ENCODE measurements at places on chromosomes 16 and 17. TPM values are rescaled to one million over a fixed set of nuclear protein-coding genes. Genes with fewer than 3 reads are reported as not detected.

PRSS36 gene
- polyA plus RNA-seq = 0.49 TPM

ZP2 gene
- polyA plus RNA-seq = not detected

SDK2 gene
- 0.02 TPM for polyA plus RNA-seq

GPRC5B gene
- 1.1 TPM for polyA plus RNA-seq

ACSM3 gene
- 0.44 TPM for polyA plus RNA-seq

FOXO3B gene
- 3.9 TPM for polyA plus RNA-seq

ETV4 gene
- polyA plus RNA-seq = 27.3 TPM

UNKL gene
- 16.3 TPM for polyA plus RNA-seq

DNA sequence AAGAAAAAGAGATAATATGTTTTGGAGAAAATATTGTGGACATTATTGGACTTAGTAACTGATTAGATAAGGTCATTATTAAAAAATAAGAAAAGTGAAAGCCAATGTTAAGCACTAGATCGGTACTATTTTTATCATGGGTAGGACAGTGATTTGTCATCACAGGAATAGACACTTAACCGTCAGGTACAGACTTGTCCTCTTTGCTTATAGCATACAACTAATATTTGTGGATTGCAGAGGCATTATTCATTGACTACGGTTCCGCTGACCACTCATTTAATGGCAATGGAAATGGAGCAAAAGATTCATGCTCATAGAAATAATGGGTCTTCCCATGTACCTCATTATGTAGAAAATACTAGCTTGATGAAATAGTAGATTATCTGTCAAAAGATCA is 596.3 kb upstream of the CA10 start:
- no peak for DNase-seq

- no peak for DNase-seq
These were observed 41.1 kb downstream of the CFAP20 start for GRCh38 chr16:58088091-58088490.

GRCh38 chr17:42111871-42112551 is 503 bp downstream of the DHX58 start:
- no peak for DNase-seq

GRCh38 chr17:37607637-37608331 is 1.4 kb downstream of the SYNRG start:
- no peak for DNase-seq

GRCh38 chr17:43914451-43914850 is 7.1 kb upstream of the MPP2 start:
- no peak for DNase-seq

DNA sequence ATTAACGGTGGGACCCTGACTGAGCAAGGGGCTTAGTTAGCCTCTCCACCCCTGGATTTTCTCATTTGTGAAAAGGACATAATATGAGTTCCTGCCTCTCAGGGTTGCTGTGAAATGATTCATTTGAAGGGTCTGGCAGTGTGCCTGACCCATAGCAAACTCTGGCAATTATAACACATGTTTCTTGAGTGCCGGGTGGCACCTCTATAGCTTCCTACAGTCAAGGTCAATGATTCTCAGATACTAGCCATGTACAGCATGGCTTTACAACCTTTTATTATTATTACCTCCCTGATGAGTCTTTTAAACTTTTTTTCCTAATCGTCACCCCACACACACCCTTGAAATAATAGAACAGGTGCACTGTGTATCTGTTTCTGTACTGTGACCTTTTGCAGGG is 42.1 kb downstream of the TMEM114 start:
- DNase-seq = no peak

- DNase-seq = no peak
These were observed 30.3 kb upstream of the IL17C start for GRCh38 chr16:88608076-88608475.

DNA sequence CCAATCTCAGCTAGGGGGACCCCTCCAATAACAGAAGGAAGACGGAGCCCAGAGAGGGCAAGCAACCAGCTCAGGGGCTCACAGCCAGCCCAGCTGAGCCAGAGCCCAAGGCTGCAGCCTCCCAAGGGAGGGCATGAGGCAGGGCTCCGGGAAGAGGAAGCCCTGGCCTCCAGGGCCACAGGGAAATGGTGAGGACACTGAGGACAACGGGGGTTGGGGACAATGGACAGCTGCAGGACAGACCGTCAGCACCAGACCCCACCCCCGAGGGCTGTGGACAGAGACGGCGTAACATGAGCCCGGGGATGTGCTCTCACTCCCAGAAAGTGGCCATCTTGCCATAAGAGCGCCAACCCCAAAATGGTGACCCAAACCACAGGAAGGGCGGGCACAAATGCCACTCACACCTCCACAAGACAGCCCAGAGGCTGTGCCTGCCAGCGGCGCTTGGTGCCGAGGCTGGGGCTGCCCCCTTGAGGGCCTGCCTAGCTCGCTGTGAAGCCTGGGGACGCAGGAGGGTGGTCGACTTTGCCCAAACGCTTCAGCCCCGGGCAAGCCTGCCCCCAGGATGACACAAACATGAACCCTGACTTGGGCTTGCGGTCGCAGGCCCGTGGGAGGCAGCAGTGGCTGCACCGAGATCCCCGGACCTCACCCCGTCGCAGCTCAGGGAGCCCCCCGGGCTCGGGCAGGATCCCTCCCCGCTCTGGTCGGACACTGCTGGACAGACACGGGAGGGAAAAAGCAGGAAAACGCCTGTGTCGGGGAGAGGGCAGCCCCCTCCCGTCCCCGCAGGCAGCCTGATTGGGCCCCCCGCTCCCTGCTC is 10.5 kb downstream of the PIMREG start:
- peak; percentile 60 for DNase-seq

DNA sequence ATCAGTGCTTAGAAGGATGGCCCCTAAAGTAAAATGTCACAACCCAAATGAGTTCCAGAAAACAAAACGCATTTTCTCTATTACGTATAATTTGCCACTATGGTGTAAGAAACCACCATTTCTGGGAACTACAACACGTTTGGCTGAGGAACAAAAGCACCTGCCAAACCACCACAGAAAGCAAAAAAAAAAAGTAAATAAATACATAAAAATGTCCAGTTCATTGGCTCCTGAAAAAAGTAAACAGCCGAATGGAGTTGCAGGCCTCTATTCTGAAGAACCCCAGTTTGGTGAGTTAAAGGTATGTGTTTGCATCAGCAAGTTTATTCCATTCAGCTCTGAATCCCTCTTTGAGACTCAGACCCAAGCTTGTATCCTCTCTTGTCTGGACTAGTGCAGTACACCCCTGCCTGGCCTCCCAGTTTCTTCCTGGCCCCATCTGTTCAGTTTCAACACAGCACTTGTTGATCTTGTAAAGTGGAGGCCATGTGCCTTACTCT is 36.9 kb downstream of the ERN1 start:
- no peak for DNase-seq

- DNase-seq = no peak
These were observed 1.8 kb downstream of the CFAP119 start for GRCh38 chr16:30760001-30760559.

DNA sequence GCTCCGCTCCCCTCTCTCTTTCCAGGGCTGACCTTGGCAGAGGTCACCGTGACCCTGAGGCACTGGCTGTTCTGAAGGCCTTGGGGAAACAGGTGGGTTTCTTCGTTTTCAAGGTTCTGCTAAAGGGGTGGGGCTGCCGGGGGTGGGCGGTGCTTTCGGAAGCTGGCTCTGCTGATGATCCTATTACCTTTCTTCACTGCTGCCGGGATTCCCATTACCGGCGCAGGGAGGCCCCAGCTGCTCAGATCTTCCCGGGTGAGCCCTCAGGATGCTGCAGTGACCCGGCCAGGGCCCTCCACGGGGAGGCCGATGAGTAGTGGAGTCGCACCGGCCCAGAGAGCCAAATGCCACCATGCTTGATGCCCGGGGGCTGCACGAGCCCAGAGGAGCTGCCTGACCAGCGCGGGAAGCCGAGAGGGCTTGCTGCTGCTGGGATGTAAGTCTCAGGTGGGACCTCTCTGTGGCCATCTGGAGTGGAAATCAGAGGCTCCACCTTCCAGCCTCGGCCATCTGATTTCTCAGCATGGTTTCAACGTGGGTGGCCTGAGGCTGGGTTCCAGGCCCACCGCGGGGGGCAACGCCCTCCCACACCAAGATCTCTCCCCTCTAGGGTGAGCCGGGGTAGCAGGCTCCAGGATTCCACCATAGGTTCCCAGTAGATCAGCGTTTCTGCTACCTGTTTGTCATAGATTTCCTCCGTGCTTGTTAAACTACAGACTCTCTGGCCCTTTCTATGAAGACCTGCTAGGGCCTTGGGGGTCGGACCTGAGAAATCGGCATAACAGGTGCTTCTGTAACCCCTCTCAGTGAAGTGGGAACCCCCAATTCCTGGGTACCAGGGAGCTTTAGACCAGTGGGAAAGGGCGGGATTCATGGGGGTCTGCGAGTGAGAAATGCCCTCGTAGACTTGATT is 21.6 kb upstream of the ADCY7 start:
- no peak for DNase-seq

GRCh38 chr16:84689111-84689510 is 10.7 kb upstream of the USP10 start:
- no peak for DNase-seq

GRCh38 chr17:77670173-77670572 is 288.3 kb upstream of the TNRC6C start:
- no peak for DNase-seq

- peak; percentile 40 for DNase-seq
These were observed 532.8 kb upstream of the SALL1 start for GRCh38 chr16:51683882-51684281.

DNA sequence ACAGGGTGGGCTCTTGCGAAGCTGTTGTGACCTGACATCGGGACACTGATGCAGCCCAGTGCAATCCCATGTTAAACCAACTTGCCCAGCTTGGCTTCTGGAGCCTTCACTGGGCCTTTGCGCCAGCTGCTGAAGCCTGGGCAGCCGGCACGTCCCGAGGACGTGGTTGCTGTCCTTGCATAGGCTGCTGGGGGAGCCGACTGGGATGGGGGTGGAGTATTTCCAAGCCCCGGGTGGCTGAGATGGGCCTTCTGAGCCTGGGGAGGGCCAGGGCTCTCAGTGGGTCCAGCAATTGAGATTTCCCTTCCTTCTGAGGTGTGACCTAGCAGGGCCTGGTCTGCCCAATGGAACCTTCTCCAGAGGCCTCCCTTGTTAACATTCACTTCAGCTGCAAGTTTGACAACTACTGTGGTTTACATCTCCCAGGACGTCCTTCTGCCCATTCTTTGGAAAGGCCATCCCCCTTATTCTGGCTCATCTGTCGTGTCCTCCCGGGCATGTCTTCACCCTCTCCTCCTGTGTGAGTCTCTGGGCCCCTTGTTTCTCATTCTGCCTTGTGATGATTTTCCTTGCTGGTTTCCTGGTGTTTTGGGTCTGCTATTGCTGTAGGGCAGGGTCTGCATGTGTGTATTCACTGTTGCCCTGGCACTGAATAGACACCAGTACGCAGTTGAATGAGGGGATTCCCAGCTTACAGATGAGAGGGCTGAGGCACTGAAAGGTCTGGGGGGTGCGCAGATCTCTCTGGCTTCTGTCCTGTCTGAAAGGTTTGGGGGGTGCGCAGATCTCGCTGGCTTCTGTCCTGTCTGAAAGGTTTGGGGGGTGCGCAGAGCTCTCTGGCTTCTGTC is 34.4 kb downstream of the HAPSTR1 start:
- DNase-seq = no peak

DNA sequence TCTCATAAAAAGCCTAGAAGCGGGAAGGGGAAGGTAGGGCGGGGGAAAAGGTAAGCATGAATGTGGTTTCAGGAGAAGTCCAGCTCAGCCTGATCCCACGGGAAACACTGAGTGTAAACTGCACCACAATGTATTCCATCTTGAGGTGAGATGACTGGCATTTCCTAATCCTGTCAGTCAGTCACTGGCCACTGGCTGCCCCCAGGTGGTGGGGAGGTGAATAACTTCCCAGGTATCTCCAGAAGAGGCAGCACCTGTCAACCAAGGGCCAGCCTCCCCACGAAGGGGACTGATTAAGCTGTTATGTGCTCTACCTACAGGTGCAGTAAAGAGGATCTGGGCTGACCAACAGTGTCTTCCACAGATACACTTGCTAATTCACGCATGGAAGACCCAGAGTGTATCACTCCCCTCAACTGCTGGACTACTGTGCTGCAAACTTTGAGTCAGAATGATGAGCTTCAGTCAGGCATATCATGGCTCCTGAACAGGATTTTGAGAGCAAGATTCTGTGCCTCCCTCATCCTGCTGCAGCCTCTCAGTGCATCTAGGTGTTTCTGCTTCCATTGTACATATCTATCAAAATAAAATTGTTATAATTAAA is 108.5 kb upstream of the CCL2 start:
- peak; percentile 64 for DNase-seq

GRCh38 chr16:23729503-23730424 is 16.7 kb upstream of the ERN2 start:
- no peak for DNase-seq

DNA sequence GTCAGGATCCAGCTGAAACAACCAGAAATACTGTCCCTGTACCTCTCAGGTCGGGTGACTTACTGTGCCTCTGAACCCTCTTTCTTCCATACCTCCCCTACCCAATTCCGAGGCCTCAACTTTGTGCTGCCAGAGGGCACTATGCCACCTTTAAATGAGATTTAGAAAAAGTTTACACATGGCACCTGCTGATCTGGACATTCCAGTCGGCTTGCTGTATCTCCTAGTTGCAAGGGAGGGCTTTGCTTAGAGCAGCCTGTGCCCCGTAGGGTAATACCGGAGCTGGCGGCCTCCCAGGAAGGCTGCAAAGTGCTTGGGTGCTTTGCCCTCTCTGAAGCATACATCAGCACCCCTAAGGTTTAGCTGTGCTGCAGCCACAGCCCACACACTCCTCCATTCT is 306.0 kb upstream of the RBFOX1 start:
- no peak for DNase-seq

GRCh38 chr17:41635121-41636097 is 11.0 kb upstream of the KRT17 start:
- peak; percentile 90 for DNase-seq

DNA sequence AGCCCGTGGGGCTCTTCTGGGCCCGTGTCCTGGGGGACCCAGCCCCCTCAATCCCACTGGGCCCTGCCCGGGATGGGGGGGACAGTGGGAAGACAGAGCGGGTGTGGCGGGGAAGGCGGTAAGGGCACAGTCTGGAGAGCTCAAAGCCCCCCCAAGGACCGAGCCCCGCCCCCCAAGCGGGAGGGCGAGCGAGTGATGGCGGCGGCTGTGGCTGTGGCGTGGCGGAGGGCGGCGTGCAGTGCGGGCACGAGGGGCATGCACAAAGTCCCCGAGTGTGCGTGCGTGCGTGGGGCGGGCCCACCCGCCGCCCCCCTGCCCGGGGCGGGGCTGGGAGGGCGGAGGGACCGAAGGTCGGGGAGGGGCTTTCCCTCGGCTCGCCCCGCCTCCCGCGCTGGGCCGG is 3.6 kb upstream of the WDR24 start:
- DNase-seq = no peak

Data from SK-N-SH (cell line).